ENCODE measurements at places on chromosomes 4 and X.

DNA sequence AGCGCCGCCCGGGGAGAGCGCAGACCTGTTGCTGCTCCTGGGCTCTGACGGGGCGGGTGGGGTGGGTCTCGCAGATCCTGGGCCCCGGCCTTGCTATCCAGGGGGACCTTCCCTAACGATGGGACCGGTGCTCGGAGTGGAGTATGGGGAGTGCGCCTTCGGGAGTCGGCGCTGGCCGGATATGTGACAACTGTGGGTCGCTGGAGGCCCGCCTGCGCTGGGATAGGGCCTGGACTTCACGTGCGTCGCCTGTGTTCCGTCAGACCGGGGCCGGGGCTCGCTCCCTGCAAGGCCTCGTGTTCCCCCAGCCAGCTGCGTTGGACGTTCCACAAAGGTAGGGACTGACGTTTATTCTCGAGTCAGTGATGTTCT, 1.3 kb downstream of the TBL1X start:
- peak; percentile 50 for DNase-seq

DNA sequence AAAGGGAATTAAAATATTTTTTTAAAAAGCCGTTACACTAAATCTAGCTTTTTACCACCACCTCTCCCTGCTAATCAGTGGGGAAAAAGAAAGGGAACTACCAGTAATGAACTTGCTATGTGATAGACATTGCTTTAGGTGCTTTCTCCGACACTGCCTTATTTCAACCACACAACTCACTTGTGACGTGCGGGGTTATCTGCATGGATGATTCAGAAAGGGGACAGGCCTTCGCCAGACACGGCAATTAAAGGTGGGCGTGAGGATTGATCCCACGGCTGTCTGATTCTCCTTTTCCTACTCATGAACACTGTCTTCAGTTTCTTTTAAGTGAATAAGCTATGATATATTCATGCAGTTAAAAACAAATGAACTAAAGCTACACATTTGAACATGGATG, 882 bp upstream of the CXCR3 start:
- no peak for DNase-seq

DNA sequence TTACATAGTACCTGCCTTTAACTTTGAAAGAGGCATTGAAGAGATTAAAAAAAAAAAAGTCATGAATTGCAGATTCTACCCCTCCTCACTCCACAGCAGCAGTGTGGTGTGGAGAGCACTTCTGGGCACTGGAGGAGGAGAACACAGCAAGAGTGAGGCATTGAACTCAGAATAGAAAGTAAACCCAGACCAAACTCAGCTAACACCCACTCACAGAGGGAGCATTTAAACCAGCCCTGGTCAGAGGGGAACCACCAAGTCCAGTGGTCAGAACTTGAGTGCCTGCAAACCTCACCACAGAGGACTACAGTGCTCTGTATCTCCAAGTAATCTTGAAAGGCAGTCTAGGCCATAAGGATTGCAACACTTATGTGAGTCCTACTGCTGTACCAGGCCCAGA, 15.6 kb upstream of the UGT2A1 start:
- DNase-seq, result no peak

GRCh38 chrX:72399816-72400215, 94.1 kb upstream of the CITED1 start:
- no peak for DNase-seq

GRCh38 chr4:182826391-182826790, 90.8 kb downstream of the DCTD start:
- DNase-seq, result no peak

- peak; percentile 43 for DNase-seq
These were observed 16.3 kb upstream of the ESX1 start for GRCh38 chrX:104270916-104271512.

DNA sequence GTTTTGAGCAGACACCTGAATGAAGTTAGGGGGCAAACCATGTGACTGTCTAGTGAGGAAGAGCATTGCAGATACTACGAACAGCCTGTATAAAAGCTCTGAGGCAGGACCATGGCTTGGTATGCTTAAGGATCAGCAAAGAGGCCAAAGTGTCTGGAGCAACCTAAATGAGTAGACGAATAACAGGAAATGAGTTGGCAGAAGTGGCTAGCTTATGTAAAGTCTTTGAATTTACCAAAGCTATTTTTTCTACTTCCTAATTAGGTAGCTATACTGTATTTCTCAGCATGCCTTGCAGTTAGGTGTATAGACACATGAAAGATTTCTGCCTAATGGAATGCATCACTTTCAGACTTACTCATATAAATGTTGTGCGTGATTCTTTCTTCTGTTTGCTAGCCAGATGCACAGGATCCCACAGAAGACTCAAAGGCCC, 9.3 kb upstream of the GPRIN3 start:
- DNase-seq, result no peak

GRCh38 chr4:175394208-175394607, 417.9 kb downstream of the GPM6A start:
- DNase-seq, result no peak

GRCh38 chrX:3680459-3680858, 33.0 kb downstream of the PRKX start:
- no peak for DNase-seq

- DNase-seq, result no peak
These were observed 1532.0 kb downstream of the PCDH18 start for GRCh38 chr4:136000246-136000645.

- no peak for DNase-seq
These were observed 210.1 kb downstream of the FBXW7 start for GRCh38 chr4:152325831-152326230.

DNA sequence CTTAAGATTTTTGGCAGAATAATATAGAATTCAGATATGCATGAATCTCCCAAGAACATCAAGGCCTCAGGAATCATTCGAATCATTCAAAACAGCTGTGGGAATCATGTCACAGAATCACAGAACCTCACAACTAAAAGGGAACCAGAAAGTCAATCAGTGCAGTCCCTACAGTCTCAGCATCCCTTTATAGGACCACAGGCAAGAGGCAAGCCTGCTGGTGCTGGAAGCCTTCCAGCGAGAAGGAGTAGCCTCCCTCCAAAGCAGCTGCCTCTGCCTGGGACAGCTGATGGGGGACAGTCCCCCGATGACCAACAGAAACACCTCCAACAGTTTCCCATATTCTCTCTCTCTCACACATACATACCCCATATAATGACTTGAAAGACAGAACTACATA, 20.7 kb downstream of the QDPR start:
- no peak for DNase-seq

GRCh38 chr4:54632537-54632936, 25.2 kb upstream of the KIT start:
- DNase-seq, result no peak

- no peak for DNase-seq
These were observed 96.4 kb downstream of the EMCN start for GRCh38 chr4:100421361-100421978.

- DNase-seq, result no peak
These were observed 141.7 kb upstream of the SCML1 start for GRCh38 chrX:17595456-17596035.

- DNase-seq, result peak; percentile 53
These were observed 69.1 kb downstream of the PSAPL1 start for GRCh38 chr4:7365462-7366179.

DNA sequence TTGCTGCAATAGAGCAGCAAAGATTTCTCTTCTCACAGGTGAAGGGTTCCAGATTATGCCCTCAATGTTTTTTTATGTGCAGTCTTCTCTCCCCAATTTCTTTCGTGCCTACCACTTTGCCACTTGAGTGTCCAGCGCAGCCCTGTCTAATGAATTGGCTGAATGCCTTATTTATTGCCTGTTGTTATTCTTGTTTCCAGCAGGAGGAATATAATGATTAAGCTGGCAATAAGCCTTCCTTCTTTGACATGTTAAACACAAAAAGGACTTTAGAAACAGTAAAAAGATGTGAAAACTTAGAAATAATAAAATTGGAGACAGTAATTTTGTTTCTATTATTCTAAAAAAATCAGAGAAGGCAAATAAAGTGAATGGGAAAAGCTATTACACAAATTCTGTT, 34.6 kb upstream of the FRAS1 start:
- DNase-seq, result no peak

GRCh38 chr4:41655177-41655576, 93.3 kb downstream of the PHOX2B start:
- DNase-seq, result no peak

DNA sequence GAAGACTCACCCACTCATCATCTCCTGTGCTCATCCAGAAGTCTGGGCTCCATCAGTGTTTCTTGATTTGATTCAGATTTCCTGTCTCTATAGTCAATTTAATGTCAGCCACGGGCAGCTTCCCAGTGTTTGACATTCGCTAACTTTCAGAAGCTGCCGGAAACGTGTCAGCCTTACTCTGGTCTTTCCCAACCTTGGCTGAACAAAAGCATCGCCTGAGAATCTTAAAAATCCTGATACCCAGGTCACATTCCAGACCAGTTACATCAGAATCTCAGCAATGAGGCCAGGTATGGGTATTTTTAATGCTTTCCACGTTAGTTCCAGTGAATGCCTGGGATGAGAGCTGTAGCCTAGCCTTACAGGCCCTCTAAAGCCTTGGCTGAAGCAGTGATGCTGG, 233.8 kb downstream of the FRMPD4 start:
- DNase-seq, result no peak

DNA sequence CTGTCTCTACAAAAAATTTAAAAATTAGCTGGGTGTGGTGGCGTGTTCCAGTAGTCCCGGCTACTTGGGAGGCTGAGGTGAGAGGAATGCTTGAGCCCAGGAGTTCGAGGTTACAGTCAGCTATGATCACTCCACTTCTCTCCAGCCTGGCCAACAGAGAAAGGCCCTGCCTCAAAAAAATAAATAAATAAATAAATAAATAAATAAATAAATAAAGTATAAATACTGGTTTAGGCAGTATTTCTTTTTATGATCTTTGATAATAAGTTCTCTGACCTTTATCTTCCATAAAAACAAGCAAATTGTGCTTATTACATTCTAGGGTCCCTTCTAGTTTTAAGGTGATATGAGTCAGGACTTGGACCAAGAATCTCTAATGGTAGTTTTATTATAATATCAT, 320.3 kb downstream of the PCDH19 start:
- DNase-seq, result no peak

GRCh38 chr4:7642741-7643458, 208.2 kb upstream of the PSAPL1 start:
- DNase-seq, result no peak

DNA sequence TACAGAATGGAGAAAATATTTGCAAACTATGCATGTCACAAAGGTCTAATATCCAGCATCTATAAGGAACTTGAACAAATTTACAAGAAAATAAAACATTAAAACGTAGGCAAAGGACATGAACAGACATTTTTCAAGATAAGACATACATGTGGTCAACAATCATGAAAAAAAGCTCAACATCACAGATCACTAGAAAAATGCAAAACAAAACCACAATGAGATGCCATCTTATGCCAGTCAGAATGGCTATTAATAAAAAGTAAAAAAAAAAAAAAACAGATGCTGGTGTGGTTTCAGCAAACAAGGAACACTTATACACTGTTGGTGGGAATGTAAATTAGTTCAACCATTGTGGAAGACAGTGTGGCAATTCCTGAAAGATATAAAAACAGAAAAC, 75.8 kb upstream of the IL13RA2 start:
- DNase-seq, result no peak

GRCh38 chr4:1406981-1407656, 877 bp upstream of the NKX1-1 start:
- DNase-seq, result no peak

DNA sequence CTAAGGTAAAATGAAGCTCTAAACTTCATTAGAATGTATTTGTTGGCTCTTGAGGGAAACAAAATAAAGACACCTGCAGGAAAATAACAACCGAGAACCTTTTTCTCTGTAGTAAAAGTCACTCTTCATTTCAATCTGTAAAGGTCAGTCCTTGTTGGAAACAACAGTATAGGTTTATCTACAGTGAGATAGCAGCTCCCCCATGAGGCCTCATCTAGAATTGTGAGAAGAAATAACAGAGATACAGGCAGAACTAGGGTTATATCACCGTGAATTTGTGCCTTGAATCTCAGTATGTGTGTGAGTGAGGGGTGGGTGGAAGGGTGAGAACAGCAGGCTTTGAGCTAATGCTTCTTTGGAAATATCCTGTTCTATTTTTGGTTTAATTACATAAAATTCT, 107.8 kb upstream of the FMR1 start:
- no peak for DNase-seq

- DNase-seq, result no peak
These were observed 165.0 kb downstream of the FMR1NB start for GRCh38 chrX:148146121-148146520.

- DNase-seq, result no peak
These were observed 248.5 kb upstream of the DIAPH2 start for GRCh38 chrX:96436105-96436504.

GRCh38 chr4:139919004-139919403, 235.0 kb downstream of the MAML3 start:
- no peak for DNase-seq

All from femur (tissue), 1 donor.